Activated CD4-positive, alpha-beta memory T cell treated with anti-CD3 and anti-CD28 coated beads, Interleukin-2, amount 10 ng/mL, durations not matched to agents 7 days and 5 days (primary cell): ENCODE measurements at places on chromosomes 3 and 15.

DNA sequence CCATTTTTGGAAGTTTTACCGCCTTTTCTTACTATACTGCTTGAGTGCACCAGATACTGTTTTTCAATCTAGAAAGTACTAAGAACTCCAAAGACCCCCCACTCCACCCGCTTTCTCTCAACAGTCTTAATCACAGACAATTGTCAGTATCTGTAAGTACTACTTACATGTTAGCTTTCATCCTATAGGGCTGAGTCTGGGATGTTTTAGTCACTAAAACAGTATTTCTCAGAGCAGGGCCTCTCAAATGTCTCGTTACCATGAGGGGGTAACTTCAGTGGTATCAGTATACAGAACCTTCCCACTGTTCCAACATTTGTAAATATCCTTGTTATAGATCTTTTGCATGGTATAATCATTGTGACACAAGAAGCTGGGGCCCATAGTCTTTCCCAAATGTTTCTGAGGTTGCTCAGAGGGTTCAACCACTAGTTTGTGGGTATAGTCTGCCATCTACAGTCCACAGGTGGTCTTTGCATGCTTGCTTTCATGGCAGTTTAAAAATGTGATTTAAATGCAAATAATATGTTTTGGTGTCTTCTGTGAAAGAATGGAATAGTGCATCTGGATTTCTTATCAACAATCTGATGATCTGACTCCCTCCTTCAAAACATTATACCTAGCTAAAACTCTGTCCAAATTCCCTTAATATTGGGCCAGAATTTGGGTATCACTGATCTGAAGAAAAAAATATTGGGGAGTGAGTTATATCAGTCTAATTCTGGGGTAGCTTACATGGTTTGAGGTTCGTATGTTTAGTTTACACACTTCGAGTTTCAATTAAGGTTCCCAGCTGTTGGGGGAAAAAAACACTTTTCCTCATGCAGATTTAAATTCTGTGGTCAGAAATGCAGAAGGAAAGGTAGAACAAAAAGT is 18.0 kb upstream of the DNAJC13 start:
- H3K27ac ChIP-seq, result no peak overlapping the region
- no peaks in the 10 kb centered on the region for H3K36me3 ChIP-seq
- H3K4me3 ChIP-seq, result no peak overlapping the region
- peak; percentile 26 for DNase-seq
- peaks cover 10% of the 10 kb centered on the region for H3K27me3 ChIP-seq

GRCh38 chr3:176765382-176765900 is 431.8 kb downstream of the TBL1XR1 start:
- no peaks in the 10 kb centered on the region for H3K27me3 ChIP-seq
- H3K36me3 ChIP-seq, result no peaks in the 10 kb centered on the region
- no peak overlapping the region for H3K4me3 ChIP-seq

GRCh38 chr15:58110999-58111717 is 27.0 kb upstream of the AQP9 start:
- no peak for DNase-seq
- H3K4me1 ChIP-seq, result no peaks in the 10 kb centered on the region
- no peak overlapping the region for H3K27ac ChIP-seq
- peaks cover 14% of the 10 kb centered on the region for H3K27me3 ChIP-seq
- H3K36me3 ChIP-seq, result no peaks in the 10 kb centered on the region
- H3K4me3 ChIP-seq, result no peak overlapping the region

GRCh38 chr3:42127226-42127625 is 36.1 kb downstream of the TRAK1 start:
- peaks cover 11% of the 10 kb centered on the region for H3K4me1 ChIP-seq
- no peaks in the 10 kb centered on the region for H3K27me3 ChIP-seq
- no peak overlapping the region for H3K27ac ChIP-seq
- peaks cover 19% of the 10 kb centered on the region for H3K36me3 ChIP-seq
- no peak overlapping the region for H3K4me3 ChIP-seq

- H3K4me1 ChIP-seq, result no peaks in the 10 kb centered on the region
- H3K27ac ChIP-seq, result no peak overlapping the region
These were observed 202.8 kb downstream of the TP63 start for GRCh38 chr3:189833996-189834395.

DNA sequence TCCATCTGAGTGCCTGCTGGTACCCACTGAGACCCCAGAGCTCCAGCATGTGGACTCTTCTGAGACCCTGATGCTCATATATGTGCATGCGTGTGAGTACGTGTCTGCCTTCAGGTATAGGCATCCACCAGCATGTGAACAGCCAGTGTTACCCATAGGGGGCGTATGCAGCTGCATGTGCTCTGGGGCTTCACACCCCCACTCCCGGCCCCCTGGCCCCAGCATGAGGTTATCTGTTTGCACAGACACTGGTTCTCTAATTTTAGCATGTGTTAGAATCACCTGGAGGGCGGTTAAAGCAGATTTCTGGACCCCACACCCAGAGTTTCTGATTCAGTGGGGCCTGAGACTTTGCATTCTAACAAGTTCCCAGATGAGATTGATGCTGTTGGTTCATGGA is 824 bp upstream of the CILP start:
- H3K4me3 ChIP-seq, result no peak overlapping the region
- H3K36me3 ChIP-seq, result no peaks in the 10 kb centered on the region
- no peak overlapping the region for H3K27ac ChIP-seq
- H3K4me1 ChIP-seq, result no peaks in the 10 kb centered on the region
- DNase-seq, result peak; percentile 41

GRCh38 chr3:100044369-100044768 is 69.9 kb downstream of the FILIP1L start:
- H3K4me1 ChIP-seq, result peaks cover 12% of the 10 kb centered on the region
- no peaks in the 10 kb centered on the region for H3K27me3 ChIP-seq
- no peak overlapping the region for H3K27ac ChIP-seq

GRCh38 chr15:56795502-56795901 is 62.2 kb upstream of the ZNF280D start:
- H3K4me1 ChIP-seq, result peaks cover 7% of the 10 kb centered on the region
- no peak for DNase-seq
- peaks cover 5% of the 10 kb centered on the region for H3K27me3 ChIP-seq
- peaks cover 4% of the 10 kb centered on the region for H3K36me3 ChIP-seq
- no peak overlapping the region for H3K27ac ChIP-seq
- H3K4me3 ChIP-seq, result no peak overlapping the region

DNA sequence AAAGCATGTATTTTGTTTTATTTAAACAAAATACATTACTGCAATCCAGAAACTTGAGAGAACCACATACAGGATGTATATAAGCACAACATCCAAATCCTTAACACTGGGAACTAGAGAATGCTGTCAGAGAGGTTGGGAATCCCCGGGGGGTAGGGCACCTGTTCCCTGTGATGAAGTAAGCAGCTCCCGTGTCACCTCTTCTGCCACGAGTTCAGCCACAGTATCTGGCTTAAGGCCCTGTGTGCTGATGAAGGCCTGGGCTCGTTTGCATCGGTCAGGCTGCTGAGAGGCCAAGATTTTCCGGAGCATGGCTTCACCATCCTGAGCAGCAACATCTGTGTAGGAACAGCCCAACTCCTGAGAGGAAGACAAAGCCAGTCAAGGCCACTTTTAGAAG is 36.4 kb downstream of the EIF3J start:
- peaks cover 15% of the 10 kb centered on the region for H3K4me1 ChIP-seq
- DNase-seq, result no peak
- no peak overlapping the region for H3K4me3 ChIP-seq

GRCh38 chr15:29870495-29871151 is 48.4 kb upstream of the TJP1 start:
- H3K36me3 ChIP-seq, result no peaks in the 10 kb centered on the region
- H3K4me1 ChIP-seq, result no peaks in the 10 kb centered on the region
- no peak overlapping the region for H3K27ac ChIP-seq
- peaks cover 3% of the 10 kb centered on the region for H3K27me3 ChIP-seq

GRCh38 chr3:196406811-196407470 is 25.3 kb downstream of the UBXN7 start:
- peaks cover 27% of the 10 kb centered on the region for H3K36me3 ChIP-seq
- H3K4me1 ChIP-seq, result peaks cover 2% of the 10 kb centered on the region
- no peaks in the 10 kb centered on the region for H3K27me3 ChIP-seq
- H3K4me3 ChIP-seq, result no peak overlapping the region

DNA sequence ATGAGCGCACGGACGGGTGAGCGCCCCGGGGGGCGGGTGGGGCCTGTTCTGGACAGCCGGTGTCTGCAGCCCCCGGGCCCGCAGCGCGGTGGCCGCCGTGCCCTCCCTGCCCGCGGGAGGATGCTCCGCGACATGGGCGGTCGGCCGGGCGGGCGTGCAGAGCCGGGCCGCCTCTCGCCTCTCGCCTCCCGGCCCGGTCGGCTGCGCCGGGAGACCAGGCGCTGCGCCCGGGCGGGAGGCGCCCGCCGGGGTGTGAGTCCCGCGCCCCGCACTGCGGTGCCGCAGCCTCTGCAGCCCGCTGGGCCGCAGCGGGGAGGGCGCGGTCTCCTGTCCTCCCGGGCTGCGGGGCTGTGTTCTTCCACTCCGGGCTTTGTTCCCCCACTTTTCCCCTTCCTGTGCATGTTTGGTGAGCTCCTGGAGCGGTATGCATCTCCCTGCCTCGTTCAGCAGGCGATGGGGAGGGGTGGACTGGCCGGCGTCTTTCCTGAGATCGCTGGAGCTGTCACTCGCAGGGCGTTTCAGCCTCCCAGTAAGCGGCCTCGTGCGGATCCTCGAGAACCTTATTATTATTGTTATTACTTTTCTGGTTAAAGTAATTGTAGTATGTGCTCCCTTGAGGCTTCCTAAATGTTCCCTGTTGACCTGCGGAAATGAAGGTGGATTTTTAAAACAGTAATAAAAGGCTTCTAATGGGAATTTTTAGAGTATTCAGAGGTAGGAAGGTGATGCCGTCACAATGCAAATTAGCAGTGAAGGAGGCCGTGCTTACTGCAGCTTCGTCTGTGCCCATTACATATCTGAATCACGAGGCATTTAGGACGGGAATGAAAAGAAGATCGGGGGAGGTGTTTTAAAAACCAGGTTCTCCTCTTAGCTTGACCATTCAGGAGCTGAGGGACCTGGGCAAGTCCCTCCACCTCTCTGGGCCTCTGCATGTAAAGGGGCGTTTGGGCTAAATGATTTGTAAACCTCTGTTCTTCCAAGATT is 593 bp downstream of the TMOD2 start:
- H3K4me1 ChIP-seq, result peaks cover 24% of the 10 kb centered on the region
- peaks cover 33% of the 10 kb centered on the region for H3K27me3 ChIP-seq
- DNase-seq, result peak; percentile 22
- H3K4me3 ChIP-seq, result peak overlapping the region; percentile 77

- no peaks in the 10 kb centered on the region for H3K36me3 ChIP-seq
- H3K27ac ChIP-seq, result no peak overlapping the region
- H3K27me3 ChIP-seq, result peaks cover 7% of the 10 kb centered on the region
- DNase-seq, result no peak
These were observed 147.3 kb upstream of the TLE3 start for GRCh38 chr15:70244978-70245542.

DNA sequence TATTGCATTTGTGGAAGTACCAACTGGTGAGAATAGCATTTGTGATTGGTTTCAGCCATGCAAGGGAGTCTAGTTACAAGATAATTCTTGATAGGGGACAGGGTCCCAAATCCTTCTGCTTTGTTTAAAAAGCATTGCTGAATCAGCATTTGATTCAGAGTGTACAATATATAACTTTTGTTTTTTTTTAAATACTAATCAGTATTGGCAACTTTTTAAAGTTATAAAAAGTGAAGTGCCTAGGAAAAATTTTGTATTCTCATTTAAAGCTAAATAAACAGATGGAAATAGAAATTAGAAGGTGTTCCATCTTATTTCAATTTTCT is 75.4 kb upstream of the SLC25A26 start:
- no peaks in the 10 kb centered on the region for H3K36me3 ChIP-seq
- H3K27ac ChIP-seq, result no peak overlapping the region
- no peaks in the 10 kb centered on the region for H3K4me1 ChIP-seq
- no peaks in the 10 kb centered on the region for H3K27me3 ChIP-seq

DNA sequence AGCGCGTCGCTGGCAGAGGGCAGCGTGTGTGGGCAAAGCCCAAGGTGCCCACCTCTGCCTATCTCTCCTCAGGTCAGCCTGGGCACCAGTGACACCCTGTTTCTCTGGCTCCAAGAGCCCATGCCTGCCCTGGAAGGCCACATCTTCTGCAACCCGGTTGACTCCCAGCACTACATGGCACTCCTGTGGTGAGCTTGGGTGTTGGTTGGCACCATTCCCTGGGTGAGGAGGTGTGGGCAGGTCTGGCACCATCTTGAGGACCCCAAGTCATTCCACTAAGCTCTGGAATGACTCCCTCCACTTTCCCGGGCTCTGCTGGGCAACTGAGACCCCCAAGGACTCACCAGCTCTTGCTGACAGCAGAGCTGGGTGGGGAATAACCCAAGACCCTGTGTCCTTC is 28.5 kb downstream of the XYLB start:
- no peak overlapping the region for H3K27ac ChIP-seq
- H3K4me1 ChIP-seq, result peaks cover 35% of the 10 kb centered on the region
- peaks cover 32% of the 10 kb centered on the region for H3K36me3 ChIP-seq
- no peak overlapping the region for H3K4me3 ChIP-seq
- DNase-seq, result no peak

GRCh38 chr3:43477600-43477999 is 144.2 kb downstream of the ANO10 start:
- H3K27me3 ChIP-seq, result no peaks in the 10 kb centered on the region
- peak overlapping the region; percentile 1 for H3K4me3 ChIP-seq
- H3K4me1 ChIP-seq, result peaks cover 30% of the 10 kb centered on the region
- DNase-seq, result peak; percentile 82
- peaks cover 41% of the 10 kb centered on the region for H3K36me3 ChIP-seq
- peak overlapping the region; percentile 96 for H3K27ac ChIP-seq

DNA sequence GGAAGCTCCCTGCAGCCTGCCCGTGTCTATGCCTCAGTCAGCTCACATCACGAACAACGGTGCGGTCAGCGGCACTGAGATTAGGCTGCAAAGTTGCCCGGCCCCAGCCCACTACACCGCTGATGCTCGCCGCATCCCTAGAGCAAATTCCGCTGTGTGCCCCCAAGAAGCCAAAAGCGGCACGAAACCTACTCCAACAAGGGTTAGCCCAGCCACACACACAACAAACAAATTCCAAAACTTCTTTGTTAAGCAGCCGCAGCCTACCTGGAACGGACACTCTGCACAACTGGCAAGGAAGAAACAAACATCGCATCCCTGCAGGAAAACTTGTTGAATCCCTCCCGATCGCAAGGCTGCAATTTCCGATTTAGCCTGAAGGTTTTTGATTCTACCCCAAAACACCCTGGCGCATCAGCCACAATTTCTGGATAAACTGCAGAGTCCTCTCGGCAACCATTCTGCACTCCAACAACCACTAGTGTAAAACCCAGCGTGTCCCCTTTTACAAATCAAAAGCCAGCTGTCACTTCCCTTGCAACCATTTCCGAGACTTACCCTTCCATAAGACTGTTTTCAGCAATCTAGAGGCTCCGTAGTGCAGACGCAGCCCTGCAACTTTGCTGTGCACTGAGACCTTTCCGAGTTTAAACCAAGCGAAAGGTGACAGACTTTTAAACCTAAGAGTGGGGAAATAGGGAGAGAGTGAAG is 449 bp downstream of the ROBO1 start:
- no peaks in the 10 kb centered on the region for H3K36me3 ChIP-seq
- no peak for DNase-seq
- no peaks in the 10 kb centered on the region for H3K27me3 ChIP-seq
- no peak overlapping the region for H3K4me3 ChIP-seq

- DNase-seq, result no peak
- H3K4me3 ChIP-seq, result no peak overlapping the region
- no peaks in the 10 kb centered on the region for H3K4me1 ChIP-seq
- H3K36me3 ChIP-seq, result no peaks in the 10 kb centered on the region
- no peak overlapping the region for H3K27ac ChIP-seq
These were observed 114.1 kb upstream of the CFAP20DC start for GRCh38 chr3:59163953-59164352.

GRCh38 chr3:184778426-184779332 is 33.3 kb upstream of the VPS8 start:
- H3K36me3 ChIP-seq, result no peaks in the 10 kb centered on the region
- no peak for DNase-seq
- peaks cover 17% of the 10 kb centered on the region for H3K27me3 ChIP-seq

GRCh38 chr3:14439501-14440167 is 37.2 kb downstream of the SLC6A6 start:
- no peak overlapping the region for H3K4me3 ChIP-seq
- no peak overlapping the region for H3K27ac ChIP-seq
- no peak for DNase-seq
- H3K4me1 ChIP-seq, result peaks cover 29% of the 10 kb centered on the region
- H3K36me3 ChIP-seq, result peaks cover 12% of the 10 kb centered on the region
